DMS79 (cell line): ENCODE measurements at places on chromosomes 3 and 15.

DNA sequence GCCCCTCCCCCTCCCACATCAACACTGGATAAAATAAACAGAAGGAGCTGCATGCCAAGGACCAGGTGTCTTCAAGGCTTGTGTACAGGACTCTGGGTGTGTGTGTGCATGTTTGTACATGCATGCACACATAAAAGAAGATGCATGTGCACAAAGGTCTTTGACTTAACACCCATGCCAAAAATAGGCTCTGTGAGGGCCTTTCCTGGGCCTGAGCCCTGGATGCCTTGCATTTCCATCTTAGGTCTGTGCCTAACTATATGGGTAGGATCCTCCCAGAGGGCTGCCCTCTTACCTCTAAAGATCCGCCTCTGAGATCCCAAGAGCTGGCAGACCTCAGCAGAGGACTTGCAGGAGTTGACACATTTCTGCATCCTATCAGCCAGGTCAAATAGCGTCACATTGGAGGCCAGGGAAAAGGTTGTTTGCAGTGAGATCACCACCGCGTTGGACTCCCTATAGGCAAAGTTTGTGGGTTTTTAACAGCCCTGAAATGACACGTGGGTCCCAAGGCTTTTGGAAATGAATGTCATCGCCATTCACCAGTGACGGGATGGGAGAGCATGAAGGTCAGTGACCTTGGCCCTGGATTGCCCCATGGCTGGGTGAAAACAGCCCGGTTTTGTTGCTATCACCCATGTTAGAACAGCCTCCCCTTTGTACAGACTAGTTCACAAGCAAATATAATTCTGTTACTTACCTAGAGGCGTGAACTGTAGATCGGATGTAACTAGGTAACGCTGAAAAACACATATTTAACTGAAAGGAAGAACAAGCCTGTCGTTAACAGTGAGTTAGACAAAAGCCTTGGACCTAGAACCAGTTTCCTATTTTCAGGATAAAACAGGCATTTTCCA is 54.0 kb downstream of the HEG1 start:
- no peak for DNase-seq

DNA sequence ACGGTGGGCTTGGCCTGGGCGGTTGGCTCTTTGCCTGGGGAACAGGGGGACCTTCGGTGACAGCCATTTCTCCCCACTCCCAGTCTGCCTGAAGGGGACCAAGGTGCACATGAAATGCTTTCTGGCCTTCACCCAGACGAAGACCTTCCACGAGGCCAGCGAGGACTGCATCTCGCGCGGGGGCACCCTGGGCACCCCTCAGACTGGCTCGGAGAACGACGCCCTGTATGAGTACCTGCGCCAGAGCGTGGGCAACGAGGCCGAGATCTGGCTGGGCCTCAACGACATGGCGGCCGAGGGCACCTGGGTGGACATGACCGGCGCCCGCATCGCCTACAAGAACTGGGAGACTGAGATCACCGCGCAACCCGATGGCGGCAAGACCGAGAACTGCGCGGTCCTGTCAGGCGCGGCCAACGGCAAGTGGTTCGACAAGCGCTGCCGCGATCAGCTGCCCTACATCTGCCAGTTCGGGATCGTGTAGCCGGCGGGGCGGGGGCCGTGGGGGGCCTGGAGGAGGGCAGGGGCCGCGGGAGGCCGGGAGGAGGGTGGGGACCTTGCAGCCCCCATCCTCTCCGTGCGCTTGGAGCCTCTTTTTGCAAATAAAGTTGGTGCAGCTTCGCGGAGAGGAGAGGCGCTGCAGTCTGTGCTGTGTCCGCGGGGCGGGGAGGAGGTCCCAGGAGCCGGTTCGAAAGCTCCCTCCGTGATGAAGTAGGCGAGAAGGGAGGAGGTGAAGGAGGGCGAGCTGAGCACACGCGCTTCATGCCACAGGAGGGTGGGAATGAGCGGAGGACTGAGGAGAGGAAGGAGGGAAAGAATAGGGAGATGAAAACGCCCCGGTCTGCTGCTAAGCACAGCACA is 9.6 kb downstream of the CLEC3B start:
- no peak for DNase-seq

DNA sequence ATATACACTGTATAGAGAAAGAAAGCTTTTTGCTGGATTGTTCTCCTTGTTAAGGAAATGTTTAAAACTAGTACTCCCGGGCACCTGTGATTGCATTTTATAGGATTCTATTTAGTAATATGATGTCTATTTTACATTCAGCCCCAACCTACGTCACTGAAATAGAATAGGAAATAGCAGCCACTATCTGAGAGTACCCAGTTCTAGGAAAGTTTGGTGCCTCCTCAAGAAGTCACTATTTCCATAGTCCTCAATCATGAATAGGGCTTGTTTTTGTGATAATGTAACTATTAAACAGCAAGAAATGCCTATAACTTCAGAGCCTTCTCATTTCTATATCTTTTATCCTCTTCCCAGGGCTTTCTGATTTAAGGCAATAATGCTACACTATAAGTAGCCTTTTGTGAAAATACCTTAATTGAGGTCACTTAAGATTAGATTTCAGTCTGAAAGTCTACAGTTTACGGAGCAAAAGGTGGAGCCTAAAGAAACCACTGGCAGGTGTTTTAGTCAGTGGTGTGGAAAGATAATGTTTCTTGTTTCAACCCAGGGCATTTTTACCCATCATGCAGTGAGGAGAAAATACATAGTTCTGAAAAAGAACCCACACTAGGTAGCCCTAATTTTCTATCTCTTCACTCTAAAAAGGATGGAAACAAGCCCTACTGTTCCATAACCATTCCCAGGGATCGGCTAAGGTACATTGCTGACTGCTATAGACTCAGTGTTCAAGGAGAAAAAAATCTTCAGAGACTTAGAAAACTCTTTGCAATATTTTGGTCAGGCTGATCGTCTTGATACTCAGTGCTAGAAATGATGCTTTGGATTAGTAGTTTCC is 38.7 kb downstream of the TIGIT start:
- no peak for DNase-seq

DNA sequence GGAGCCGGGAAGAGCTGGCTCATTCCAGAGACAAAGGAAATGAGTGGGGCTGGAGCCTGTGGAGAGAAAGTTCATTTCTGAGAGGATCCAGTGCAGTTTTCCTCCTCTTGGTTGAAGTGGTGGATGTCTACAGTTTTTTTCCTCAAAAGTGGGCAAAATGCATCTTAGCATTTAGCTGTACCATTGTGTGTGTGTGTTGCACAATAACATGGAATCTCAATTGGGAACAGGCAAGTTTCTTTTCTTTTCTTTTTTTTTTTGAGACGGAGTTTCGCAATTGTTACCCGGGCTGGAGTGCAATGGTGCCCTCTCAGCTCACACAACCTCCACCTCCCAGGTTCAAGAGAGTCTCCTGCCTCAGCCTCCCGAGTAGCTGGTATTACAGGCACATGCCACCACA is 101.5 kb upstream of the UBE2E1 start:
- no peak for DNase-seq

- no peak for DNase-seq
Measured at GRCh38 chr3:184724699-184725098, 12.8 kb upstream of the MAGEF1 start.

DNA sequence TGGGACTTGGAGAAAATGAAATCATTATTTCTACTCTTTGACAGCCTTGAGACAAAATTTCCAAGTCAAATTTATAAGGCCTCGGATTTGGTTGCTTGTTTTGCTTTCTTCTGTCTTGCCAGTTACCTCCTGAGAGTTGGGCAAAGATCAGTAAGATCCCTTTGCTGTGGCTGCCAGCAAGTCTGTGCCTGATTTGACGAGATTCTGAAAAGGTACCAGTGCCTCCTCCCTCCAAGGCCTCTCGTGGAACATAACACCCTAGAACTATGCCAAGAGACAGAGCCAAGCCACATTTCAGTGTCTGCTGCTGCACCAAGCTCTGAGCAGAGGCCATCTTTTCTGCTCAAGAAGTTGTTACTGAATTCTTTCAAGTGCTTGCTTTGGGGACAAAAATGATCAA is 61.0 kb downstream of the GTPBP8 start:
- DNase-seq = no peak

GRCh38 chr3:5531741-5532290 is 344.3 kb downstream of the EDEM1 start:
- peak; percentile 21 for DNase-seq

DNA sequence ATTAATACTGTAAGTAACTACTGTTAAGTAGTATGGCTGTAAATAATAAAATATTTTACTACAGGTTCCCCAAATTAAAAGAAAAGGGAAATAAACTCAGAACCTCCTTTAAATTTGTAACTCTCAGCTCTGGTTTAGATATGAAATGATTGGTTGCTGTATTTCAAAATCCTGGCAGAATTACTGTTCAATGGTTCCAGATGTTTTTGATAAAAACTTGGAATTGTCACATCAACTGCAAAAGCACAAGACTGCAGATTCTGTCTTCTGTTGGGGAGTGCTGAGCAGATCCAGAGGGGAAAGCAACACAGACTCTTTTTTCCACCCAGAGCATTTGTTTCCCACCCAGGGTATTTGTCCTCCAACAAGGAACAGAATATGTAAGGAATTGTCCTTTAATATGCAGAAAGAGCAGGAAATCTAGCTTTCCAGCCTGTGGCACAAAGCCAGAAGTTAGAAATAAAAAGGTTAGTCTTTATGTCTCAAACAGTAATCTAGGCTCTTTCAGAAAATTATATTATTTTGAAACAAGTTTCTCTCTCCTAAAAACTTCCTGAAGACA is 178.1 kb downstream of the KLHL25 start:
- DNase-seq = no peak

- no peak for DNase-seq
Measured at GRCh38 chr15:66221126-66221525, 32.4 kb downstream of the MEGF11 start.

GRCh38 chr3:46873521-46873920 is 4.0 kb upstream of the PTH1R start:
- no peak for DNase-seq

DNA sequence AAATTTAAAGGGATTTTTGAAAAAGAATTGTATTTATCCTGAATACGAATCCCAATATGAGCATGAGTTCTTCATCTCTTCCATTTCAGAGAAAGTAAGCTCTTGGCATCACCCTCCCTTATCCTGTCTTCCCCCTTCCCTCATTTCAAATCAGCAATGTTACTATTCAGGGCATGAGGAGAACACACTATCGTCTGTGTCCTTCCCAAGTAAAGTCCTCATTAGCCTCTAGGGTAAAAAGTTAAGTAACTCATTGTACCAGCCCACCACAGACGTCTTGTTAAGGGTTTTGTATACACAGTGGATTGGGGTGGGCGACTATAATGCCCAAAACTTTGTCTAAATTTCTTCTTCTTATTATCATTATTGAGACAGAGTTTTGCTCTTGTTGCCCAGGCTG is 14.8 kb downstream of the ARL6IP5 start:
- no peak for DNase-seq

DNA sequence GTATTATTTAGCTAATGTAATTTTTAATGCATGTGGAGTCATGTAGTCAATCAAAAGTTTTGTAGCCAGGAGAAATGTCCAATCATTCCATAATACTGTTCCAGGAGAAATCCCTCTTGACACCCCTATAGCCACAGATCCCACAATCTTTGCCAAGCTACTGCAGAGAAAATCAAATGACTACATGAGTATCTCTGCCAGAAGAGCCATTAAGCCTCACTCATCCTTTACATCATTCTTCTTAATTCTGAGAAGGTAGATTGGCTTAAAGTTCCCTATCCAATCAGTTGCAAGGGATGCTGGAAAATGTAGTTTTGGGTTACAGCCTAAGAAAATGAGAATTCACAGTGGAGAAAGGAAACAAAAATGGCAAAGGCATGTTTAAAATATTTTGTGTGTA is 502.1 kb downstream of the ZBBX start:
- DNase-seq = no peak

- DNase-seq = no peak
Measured at GRCh38 chr15:67850994-67851571, 11.2 kb upstream of the RNU6-1 start.

GRCh38 chr3:52454938-52455282 is 494 bp upstream of the NISCH start:
- no peak for DNase-seq

GRCh38 chr3:1087066-1087560 is 5.7 kb upstream of the CNTN6 start:
- DNase-seq = no peak

GRCh38 chr3:149273096-149273751 is 51.6 kb upstream of the CP start:
- DNase-seq = peak; percentile 38

DNA sequence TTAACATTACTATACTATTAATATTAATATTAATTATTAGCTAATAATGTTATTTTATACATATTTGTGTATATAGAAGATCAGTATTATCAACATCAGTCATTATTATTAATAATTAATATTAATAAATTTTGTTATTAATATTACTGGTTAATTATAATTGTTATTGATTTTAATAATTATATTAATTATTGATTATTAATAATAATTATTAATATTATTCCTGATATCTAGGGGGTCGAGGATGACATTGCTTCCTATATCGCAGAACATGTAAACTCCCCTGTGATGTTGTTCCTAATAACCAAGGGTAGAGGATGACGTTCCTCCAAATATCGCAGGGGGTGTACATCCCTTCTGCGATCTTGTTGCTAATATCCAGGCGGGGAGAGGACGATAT is 17.3 kb upstream of the BMF start:
- DNase-seq = no peak

DNA sequence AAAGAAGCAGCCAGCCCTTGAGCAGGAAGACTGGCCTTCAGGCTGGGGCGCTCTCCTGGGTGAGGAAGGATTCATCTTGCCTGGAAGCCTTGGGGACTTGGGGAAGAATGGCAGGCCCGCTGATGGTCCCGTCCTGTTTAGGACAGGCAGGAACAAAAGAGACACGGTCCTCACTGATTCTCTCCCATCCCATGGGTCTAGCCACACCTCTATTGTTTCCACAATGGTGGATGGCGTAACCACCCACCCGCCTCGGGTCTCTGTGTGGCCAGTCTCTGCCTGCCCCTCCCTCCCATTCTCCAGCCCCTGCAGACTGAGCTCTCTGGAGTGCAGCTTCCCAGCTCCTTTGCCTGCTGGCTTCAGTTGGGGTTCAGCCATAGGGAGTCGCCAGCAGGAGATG is 284.3 kb downstream of the UACA start:
- no peak for DNase-seq

DNA sequence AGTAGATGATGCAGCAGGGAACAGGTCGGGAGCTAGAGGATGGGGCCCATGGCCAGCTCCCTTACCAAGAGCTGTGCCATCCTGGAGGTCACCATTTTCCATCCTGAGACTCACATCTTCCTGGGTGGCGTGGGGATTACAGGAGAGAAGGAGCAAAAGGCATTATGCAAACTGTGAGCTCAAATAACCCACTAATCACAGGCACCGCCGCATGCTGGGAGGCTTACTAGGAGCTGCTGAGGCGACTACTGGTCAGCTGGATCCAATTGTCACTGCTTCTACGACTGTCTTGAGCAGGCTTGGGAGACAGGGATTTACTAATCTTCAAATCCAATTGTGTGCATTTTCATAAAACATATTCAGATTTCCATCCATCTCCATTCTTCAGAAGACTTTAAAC is 12.5 kb upstream of the KBTBD12 start:
- DNase-seq = no peak

GRCh38 chr3:133452641-133453319 is 52.9 kb downstream of the BFSP2 start:
- DNase-seq = no peak
